ENCODE measurements at places on chromosomes 7 and 10.

DNA sequence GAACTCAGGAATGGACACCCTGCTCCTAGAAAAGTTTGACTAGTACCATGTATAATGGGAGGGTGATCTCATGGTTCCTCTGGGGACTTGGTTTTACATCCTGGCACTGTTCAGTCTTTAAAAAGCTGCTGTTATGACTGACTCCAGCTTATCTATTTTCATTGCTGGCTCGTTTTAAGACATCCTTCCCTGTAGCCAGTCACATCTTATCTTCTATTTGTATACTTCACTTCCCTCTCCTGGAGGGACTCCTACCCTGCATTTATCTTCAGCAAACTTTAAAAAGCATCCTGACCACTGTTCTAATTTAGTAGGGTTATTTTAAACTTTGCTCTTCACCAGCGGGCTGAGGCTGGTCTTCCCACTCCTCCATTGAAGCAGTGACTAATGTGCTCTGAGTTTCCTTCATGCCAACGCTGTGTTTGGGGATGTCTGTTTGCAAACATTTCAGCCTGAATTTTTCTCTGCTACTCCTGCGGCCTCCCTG, 72.9 kb upstream of the ARMC3 start:
- DNase-seq = no peak

DNA sequence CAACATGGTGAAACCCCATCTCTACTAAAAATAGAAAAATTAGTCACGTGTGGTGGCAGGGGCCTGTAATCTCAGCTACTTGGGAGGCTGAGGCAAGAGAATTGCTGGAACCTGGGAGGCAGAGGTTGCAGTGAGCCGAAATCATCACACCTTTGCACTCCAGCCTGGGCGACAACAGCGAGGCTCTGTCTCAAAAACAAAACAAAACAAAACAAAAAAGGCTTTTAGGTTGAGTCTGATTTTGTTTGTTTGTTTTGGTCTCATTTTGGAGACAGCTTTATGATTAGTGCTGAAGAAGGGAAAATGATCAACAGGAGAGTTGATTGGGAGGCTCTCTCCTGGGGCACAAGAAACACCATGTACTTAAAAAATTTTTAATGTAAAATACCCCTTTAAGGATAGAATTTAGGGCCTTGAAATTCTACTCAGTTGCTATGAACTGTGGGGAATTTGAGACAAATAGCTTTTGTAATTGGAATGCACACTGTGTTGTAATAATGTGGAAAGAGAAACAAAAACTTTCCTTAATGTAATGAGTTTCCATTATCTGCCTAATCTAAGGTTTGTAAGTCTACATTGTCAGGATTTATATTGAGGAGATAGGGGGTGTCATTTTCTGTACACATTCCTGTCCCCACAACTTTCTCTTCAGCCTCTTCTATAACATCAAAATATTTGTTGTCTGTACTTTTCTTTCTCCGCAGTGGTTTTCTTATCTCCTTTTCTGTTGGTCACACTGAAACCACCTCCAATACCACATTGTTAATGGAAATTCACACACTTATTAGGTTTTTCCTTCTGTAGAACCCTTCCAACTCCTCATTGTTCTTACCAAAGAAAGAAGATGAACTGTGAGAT, 41.3 kb downstream of the ARID5B start:
- no peak for DNase-seq

DNA sequence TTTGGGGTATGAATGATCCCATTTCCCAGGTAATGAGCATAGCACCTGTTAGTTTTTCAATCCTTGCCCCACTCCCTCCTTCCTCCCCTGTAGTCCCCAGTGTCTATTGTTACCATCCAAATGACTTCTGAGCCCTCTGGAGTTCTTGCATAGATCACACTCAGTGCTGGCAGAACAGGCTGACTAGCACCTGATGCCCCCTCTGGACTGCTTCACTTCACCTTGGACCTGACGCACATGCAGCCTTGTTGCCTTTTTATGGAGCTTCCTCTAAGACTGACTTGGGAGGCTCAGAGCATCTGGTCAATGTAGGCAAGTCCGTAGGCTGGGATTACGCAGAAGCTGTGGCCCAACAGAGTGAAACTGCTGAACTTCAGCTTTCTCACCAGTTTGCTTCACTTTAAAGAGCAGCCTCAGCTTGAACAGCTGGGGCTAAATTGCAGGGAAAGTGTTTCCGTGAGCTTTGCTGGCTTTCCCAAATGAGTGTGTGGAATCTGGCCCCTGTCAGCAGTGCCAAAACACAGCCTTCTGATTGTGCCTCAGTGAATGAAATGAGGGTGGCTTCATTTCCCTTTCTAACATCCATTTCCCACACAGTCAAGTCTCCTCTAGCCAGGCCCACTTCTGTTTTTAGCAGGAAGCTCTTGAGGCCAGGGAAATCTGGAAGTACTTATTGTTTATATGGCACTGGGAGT, 48.5 kb downstream of the NXPH1 start:
- DNase-seq = no peak

DNA sequence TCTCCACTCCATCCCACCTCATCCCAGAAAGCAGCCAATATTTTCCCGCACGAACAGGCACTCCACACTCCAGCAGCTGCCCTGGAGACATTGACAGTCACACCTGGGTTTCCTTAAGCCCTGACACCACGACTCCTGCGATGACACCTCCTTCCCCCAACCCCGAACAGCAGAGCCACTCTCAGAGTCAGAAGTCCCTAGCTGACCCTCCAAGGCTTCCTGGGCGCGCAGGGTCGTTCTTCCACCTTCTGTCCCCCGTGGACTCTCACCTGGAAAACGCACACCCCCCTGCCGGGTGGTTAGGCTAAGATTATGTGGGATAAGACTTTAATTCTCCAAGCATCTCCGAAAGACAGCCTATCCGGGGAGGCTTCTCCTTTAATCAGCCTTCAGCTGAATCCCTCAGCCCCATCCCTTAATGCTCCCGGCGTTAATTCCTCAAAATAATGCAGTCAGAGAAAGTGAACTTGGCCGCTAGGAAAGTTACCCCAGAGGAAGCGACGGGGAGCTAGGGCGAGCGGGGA, 1.1 kb downstream of the DENND11 start:
- DNase-seq = no peak

GRCh38 chr10:77877441-77878344, 48.9 kb downstream of the DLG5 start:
- peak; percentile 40 for DNase-seq

- DNase-seq = no peak
These were observed 13.9 kb upstream of the PLAC9 start for GRCh38 chr10:80118669-80119068.

- no peak for DNase-seq
These were observed 108.0 kb downstream of the MBL2 start for GRCh38 chr10:52664629-52665028.

- no peak for DNase-seq
These were observed 124.2 kb downstream of the RGS10 start for GRCh38 chr10:119418362-119418761.

DNA sequence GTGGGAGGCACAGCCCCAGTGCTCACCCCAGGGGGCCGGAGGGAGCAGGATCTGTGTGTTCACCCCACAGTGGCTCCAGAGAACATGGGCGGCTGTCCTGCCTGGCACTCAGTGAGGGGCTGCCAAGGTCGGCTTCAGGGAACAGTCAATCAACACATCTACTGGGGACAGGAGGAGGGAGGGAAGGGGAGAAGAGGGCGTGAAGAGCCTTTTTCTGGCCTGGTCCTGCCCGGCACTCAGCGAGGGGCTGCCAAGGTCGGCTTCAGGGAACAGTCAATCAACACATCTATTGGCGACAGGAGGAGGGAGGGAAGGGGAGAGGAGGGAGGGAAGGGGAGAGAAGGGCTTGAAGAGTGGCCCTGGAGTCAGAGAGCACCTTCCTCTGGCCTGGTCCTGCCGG, 184.9 kb downstream of the ADARB2 start:
- DNase-seq = no peak

- no peak for DNase-seq
These were observed 3.5 kb downstream of the NRCAM start for GRCh38 chr7:108452707-108453106.
